T-helper 1 cell (primary cell): ENCODE measurements at places on chromosomes 6 and 20.

DNA sequence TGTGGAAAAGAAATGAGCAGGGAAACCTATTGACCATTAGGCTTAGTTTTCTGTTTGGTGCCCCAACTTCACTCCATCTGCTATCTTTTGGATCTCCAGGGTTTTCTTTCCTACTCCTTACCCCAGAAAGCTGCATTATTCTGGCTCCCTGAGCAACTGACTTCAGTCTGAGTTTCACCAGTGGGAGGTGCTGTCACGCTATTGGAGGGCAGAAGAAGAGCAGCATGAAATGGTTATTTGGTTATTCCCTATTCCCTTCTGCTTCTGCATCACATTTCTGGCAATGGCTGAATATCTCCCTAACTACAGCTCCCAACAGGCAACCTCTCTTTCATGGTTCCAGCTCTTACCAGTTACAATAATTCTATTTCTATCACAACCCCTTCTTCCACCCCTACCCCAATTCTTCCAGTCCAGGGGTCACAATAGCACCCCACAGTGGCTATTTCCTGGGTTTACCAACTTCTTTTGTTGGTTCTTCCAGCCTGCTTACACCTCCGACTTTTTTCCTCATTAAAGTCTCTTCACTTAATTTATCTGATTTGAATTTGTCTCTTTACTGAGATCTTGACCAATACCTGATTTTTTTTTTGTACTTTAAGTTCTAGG lies 311.5 kb downstream of the PLCB1 start:
- no peak for DNase-seq

GRCh38 chr20:53855733-53856132 lies 214.7 kb downstream of the BCAS1 start:
- DNase-seq, result no peak

DNA sequence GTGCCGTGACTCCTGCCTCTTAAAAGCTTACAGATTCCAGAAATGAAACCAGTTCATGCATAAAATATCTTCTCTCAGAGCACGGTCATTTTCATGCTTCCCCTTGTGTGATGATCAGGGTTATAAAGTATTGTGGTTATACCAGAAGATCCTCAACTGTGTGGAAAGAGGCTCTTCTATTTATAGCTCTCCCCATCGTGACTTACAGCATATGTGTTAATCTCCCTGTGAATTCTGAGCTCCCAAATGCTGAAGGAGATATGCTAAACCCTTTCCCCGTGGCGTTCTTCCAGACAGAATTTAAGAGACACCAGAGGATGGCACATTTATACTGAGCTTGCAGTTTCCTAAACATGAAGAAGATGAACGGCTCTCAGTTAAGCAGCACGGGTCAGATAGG lies 158.8 kb downstream of the CDH26 start:
- no peak for DNase-seq

- no peak for DNase-seq
Measured at GRCh38 chr6:19317431-19317986, 519.7 kb upstream of the ID4 start.

DNA sequence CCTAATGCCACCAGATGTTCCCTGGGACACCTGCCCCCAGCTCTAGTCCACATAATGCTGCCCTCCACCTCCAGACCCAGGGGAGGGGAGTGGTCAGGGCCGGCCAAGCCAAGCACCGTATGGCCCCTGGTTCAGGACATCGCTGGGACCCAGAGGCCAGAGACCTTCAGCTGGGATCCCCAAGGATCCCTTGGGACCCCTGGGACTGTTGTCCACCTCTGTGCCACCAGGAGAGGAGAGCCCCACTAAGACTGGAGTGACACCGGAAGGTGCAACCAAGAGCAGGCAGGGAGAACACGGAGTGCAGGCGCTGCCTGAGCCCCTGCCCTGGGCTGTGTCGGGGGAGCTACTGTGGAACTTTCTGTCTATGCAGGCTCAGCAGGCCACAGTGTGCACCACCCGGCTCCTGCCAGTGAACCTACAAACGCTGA lies 43.6 kb downstream of the CTCFL start:
- no peak for DNase-seq
